PC-3 (cell line): ENCODE measurements at places on chromosomes 2 and 18. TPM values are rescaled to one million over a fixed set of nuclear protein-coding genes. Genes with fewer than 3 reads are reported as not detected.

GRCh38 chr18:70041459-70042050 lies 93.9 kb upstream of the CD226 start:
- H3K27me3 ChIP-seq, result no peaks in the 10 kb centered on the region
- DNase-seq, result no peak
- no peaks in the 10 kb centered on the region for H3K36me3 ChIP-seq
- peaks cover 25% of the 10 kb centered on the region for H3K4me1 ChIP-seq

DNA sequence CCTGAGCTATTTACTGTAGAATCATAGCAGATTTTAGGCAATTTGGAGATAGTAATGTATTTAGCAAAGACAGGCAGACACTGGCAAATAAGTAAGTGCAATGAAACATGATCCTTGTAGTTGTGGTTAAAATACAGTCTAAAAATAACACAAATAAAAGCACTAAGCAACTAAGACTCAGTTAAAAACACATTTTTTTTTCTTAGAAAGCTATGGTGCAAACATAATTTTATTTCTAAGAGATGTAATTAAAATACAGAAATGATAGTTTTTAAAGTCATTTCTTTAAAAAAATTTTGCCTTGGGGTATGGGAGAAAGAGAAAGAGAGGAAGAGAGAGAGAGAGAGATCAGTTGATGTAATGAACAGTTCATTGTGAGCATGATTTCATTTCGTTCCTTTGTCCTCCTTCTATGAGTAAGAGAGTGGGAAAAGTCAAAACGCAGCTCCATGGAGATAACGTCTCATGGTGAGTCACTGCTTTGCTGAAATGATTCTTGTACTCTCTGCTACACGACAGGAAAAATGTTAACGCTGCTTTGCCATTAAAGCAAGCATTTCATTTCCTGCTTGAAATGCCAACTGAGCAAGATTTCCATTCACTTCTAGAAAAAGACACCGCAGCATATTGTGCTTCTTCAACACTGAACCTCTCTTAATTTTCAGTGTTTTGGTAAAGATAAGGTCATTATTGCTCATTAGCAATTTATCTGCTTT lies 61.3 kb upstream of the PGAP1 start:
- DNase-seq, result peak; percentile 95
- no peaks in the 10 kb centered on the region for H3K36me3 ChIP-seq
- peaks cover 26% of the 10 kb centered on the region for H3K4me1 ChIP-seq
- no peaks in the 10 kb centered on the region for H3K27me3 ChIP-seq
- peak overlapping the region; percentile 52 for H3K4me3 ChIP-seq

DNA sequence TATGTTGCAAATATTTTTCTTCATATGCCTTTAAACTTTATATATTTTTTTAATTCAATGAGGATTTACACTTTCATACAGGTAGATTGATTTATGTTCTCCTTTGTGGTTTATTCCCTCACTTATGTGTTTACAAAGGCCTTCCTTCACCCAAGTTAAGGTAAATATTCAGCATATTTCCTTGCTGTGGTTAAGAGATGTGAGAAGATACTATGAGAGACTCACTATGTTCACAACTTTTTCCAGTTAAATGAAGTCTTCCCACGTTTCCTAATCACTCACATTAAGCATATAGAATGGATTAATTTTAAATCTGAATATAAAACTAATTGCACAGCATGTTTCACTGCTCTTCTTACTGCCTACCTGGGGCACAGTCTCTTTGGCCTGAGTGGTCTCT lies 597 bp downstream of the PECR start:
- H3K27ac ChIP-seq, result no peak overlapping the region
- H3K27me3 ChIP-seq, result no peaks in the 10 kb centered on the region
- DNase-seq, result peak; percentile 5
- H3K4me3 ChIP-seq, result peak overlapping the region; percentile 77

- H3K36me3 ChIP-seq, result no peaks in the 10 kb centered on the region
- H3K27me3 ChIP-seq, result no peaks in the 10 kb centered on the region
- H3K27ac ChIP-seq, result no peak overlapping the region
- no peak for DNase-seq
These were observed 203.6 kb upstream of the KYNU start for GRCh38 chr2:142673836-142674235.

DNA sequence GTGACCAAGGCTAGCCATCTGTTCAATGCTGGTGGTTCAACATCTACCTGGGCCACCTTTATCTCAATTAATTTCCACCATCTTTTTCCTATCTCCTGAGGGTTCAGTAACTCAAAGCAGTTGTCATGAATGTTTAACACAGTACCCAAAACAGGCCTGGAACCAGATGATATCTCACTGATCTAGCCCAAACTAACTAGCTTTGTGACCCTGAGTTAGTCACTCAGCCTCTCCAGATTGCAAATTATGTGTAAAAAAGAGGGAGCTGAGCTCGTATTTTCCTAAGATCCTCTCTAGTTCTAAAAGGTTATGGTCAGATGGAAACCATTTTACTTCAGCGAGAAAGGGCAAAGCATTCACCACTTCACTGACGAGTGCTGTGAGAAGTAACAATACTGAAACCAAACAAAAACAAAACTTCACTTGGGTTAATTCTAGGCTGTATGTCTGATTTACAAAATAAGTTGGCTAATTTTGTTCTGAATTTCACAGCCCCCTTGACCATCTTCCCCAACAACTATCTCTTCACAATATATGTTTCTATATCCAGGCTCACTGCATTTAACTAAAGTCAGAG lies 14.8 kb downstream of the SPRED2 start:
- H3K27me3 ChIP-seq, result no peaks in the 10 kb centered on the region
- 0 out of 2 replicates have a peak, but pooled peaks cover 3% of the 10 kb centered on the region for H3K36me3 ChIP-seq
- no peak for DNase-seq
- H3K4me3 ChIP-seq, result no peak overlapping the region

DNA sequence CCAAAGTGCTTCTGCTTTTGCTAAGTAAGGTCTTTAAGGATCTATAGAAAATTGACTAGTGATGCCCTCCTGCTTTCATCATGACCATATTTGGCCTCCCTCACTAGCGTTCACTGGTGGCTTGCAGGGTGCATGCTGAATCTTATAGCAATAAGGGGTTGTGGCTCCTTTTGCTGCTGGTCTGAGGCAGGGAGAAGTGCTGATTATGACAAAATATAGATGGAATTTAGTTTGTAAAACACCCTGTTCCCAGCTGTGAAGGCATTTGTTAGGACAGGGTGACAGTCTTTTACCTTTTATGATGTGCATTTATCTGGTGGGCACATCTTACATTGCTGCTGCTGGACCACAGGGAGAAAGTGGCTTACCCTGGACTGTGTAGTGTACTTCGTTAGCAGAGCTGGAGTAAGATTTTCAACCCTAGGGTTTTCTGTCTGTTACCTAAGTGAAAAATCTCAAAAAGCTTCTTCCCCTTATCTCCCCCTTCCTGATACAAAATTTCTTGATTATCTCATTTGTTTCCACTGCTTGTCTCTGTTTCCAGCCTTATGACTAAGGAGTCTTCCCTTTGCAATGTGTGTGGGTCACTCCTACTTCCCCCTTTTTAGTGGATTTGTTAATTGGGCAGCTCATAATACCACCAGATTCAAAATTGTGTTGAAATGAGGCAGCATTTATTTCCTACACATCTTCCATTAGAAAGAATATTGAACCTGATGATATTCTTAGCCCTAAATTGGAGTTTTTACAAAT lies 21.2 kb upstream of the RPL37A start:
- H3K27ac ChIP-seq, result peak overlapping the region; percentile 60
- no peak overlapping the region for H3K4me3 ChIP-seq
- peaks cover 15% of the 10 kb centered on the region for H3K4me1 ChIP-seq
- no peaks in the 10 kb centered on the region for H3K36me3 ChIP-seq

DNA sequence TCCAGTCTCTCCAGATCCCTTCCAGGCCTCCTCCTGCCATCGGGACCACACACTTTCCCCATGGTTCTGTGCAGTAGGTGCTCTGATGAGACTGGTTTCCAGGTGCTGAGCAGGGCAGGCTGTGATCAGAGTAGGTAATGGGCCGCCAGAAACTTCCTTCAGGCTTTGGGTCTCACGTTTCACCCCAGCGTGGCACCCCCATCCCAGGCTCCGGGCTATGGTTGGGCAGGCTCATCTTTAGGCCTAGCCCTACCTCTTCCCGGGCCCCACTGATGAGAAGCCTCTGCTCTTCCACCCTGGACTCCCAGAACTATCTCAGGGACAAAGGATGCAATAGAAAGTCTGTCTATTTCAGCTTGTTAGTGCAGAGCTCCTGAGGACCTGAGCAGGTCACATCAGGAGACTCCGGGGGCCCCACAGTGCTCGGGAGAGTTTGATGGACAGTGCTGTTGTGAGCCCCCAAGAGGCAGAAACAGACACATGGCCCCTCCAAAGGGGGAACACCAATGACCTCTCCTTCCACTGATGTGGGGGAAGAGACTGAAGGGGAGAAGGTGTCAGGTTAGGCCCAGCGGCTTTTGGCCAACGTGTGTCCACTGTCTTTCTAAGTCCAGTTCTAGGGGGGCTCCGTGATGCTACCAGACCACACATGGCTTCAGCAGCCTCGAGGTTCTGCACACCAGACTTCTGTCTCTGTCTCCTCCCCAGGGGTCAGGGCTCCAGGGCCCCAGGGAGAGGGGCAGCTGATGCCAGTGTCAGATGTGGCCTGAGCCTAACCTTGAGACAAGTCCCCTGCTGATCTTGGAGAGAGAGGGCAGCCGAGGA lies 5.8 kb upstream of the PROM2 start:
- peaks cover under 1% of the 10 kb centered on the region; the same call in 1 of the 2 replicates for H3K4me1 ChIP-seq
- H3K27me3 ChIP-seq, result no peaks in the 10 kb centered on the region
- H3K36me3 ChIP-seq, result no peaks in the 10 kb centered on the region
- no peak overlapping the region for H3K27ac ChIP-seq

- no peak overlapping the region for H3K4me3 ChIP-seq
- no peak overlapping the region for H3K27ac ChIP-seq
- no peaks in the 10 kb centered on the region for H3K36me3 ChIP-seq
- no peaks in the 10 kb centered on the region for H3K4me1 ChIP-seq
- DNase-seq, result no peak
These were observed 625.4 kb upstream of the FANCL start for GRCh38 chr2:58866527-58866926.

DNA sequence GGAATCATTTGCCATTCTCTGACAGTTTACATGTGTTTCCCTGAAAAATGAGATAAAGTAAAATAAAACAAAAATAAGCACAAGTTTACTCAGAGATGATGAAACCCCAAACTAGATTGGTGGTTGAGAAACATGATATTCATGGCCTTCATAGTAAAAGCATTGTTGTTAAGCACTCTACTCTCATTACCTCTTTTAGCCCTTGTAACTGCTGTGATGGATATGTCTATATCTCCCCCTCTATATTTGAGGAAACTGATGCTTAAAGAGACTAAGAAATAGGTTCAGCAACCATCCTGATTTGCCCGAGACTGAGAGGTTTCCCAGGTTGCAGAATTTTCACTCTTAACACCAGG lies 33.9 kb upstream of the GALNT3 start:
- H3K36me3 ChIP-seq, result no peaks in the 10 kb centered on the region
- no peak overlapping the region for H3K27ac ChIP-seq
- peaks cover 10% of the 10 kb centered on the region for H3K4me1 ChIP-seq
- no peak for DNase-seq
- no peaks in the 10 kb centered on the region for H3K27me3 ChIP-seq

GRCh38 chr2:148666555-148666954 lies 22.0 kb downstream of the EPC2 start:
- H3K27me3 ChIP-seq, result no peaks in the 10 kb centered on the region
- H3K36me3 ChIP-seq, result no peaks in the 10 kb centered on the region
- H3K27ac ChIP-seq, result no peak overlapping the region
- H3K4me3 ChIP-seq, result no peak overlapping the region
- H3K4me1 ChIP-seq, result peaks cover 14% of the 10 kb centered on the region; the same call in 1 of the 2 replicates

GRCh38 chr18:3773303-3773702 lies 323.3 kb downstream of the TGIF1 start:
- peak; percentile 57 for DNase-seq
- no peaks in the 10 kb centered on the region for H3K36me3 ChIP-seq
- peaks cover 22% of the 10 kb centered on the region; the same call in 1 of the 2 replicates for H3K27me3 ChIP-seq
- peaks cover 21% of the 10 kb centered on the region for H3K4me1 ChIP-seq
- H3K4me3 ChIP-seq, result no peak overlapping the region

DNA sequence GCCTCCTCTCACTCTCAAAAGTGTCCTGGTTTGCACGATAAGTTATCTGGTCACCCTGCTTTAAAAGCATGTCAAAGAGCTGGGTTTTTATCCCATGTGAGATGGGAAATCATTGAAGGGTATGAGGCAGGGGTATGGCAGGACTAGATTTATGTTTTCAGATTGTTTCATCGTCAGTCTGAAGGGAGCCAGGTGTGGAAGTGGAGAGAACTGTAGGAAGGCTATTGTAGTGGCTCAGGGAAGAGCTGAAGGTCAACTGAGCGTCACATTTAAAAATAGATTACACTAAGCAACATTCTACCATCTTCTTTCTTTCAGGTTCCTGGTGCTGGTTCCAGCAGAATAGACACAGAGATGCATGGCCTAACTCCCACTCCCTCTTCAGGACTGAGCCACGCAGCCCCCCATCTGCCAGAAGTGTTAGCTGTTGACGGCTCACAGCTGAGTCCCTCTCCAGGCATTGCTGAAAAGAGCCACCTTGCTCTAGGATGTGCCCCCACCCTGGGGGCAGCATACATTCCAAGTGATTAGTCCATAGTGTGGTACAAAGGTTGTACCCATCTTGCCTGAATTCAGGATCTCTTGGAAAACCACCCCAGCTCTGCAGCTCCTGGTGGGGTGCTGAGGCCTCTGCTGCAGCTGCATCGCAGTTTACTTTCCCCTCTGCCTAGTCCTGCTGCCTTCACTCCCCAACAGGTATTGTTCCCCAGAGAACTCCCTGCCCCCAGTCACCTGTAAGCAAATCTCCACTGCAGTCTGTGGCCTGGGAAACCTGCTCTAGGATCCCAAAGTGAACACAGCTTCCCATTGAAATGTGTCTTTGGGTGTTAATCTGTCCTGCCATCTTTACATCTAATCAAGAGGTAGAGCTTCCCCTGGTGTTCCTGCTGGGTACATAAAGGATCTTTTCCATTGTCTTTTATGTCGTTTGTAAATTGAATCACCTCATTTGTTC lies 79.5 kb upstream of the KLF7 start:
- H3K27me3 ChIP-seq, result no peaks in the 10 kb centered on the region
- peaks cover 25% of the 10 kb centered on the region for H3K4me1 ChIP-seq
- no peak for DNase-seq

- no peak overlapping the region for H3K27ac ChIP-seq
- H3K27me3 ChIP-seq, result no peaks in the 10 kb centered on the region
- H3K36me3 ChIP-seq, result no peaks in the 10 kb centered on the region
- no peaks in the 10 kb centered on the region for H3K4me1 ChIP-seq
- DNase-seq, result no peak
These were observed 85.1 kb downstream of the CDH7 start for GRCh38 chr18:65835881-65836280.

The ZAP70 gene
- total RNA-seq, result not detected in 2 replicates

The SNED1 gene
- total RNA-seq, result 0.40 and 0.66 TPM in 2 replicates

The C2orf74 gene
- 12.2 and 16.8 TPM in 2 replicates for total RNA-seq

The PTCD3 gene
- total RNA-seq, result 75.6 and 94.7 TPM in 2 replicates

The CCDC148 gene
- 0.11 and 0.46 TPM in 2 replicates for total RNA-seq
